ENCODE measurements at places on chromosomes 5 and 9.

GRCh38 chr5:41065691-41066335, 5.3 kb downstream of the MROH2B start:
- H3K36me3 ChIP-seq: no peaks in the 10 kb centered on the region
- peaks cover 18% of the 10 kb centered on the region for H3K4me1 ChIP-seq
- no peak overlapping the region for H3K4me3 ChIP-seq
- DNase-seq: no peak
- H3K27ac ChIP-seq: no peak overlapping the region

DNA sequence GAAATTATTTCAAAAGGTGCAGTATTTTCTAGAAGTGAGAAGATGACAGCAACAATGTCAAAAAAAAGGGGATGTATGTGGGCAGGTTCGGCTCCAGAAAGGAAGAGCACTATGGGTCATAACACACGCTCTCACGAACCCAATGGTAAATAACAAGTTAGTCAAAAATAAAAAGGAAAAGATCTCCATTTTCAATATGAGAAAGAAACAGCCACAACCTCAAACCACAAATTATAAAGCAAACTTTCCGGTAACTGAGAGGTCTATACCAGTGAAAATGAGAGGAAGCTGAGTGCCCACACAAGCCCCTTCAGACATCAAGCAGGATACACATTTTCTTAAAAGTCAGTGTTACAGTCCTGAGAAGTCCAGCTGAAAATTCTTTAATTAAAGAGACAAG, 398.5 kb upstream of the RPS23 start:
- H3K4me3 ChIP-seq: no peak overlapping the region
- DNase-seq: no peak

GRCh38 chr5:180353980-180354452, 880 bp upstream of the GFPT2 start:
- H3K4me1 ChIP-seq: peaks cover 38% of the 10 kb centered on the region

- H3K27me3 ChIP-seq: no peaks in the 10 kb centered on the region
- H3K36me3 ChIP-seq: no peaks in the 10 kb centered on the region
- H3K27ac ChIP-seq: no peak overlapping the region
- no peaks in the 10 kb centered on the region for H3K4me1 ChIP-seq
These were observed 47.7 kb downstream of the SH3RF2 start for GRCh38 chr5:145984072-145984471.

GRCh38 chr5:126864042-126864688, 87.2 kb downstream of the LMNB1 start:
- H3K4me3 ChIP-seq: no peak overlapping the region
- peaks cover 6% of the 10 kb centered on the region for H3K4me1 ChIP-seq
- no peak overlapping the region for H3K27ac ChIP-seq

DNA sequence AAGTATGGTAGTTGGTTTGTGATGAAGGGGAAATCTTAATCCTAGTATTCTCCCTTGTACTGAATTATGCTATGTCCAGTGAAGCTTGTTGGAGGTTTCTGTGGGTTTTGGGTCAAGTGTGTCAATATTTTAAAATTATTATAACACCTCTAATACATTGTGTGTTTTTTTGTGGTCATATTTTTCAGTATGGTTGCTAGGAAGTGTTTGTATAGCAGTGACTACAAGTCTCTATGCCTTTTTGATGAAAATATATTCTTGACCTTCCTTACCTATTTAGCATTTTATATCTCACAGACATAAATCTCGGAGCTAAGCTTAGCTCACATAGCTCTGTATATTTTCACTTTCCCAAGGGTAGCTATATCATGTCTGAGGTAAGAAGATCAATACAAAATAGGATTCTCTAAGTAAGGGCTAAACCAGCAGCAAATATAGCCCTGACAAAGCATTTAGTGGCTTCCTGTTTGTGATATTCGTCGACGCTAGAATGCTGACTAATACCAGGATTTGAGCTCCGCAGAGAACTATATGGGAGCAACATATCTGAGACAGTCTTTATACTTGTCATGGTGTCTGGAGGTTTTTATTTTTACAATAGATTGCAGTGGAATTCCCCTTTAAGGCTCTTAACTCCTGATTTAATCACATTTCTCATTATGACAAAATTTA, 82.3 kb downstream of the MACIR start:
- H3K27me3 ChIP-seq: no peaks in the 10 kb centered on the region
- no peaks in the 10 kb centered on the region for H3K36me3 ChIP-seq

- H3K4me3 ChIP-seq: no peak overlapping the region
- no peaks in the 10 kb centered on the region for H3K4me1 ChIP-seq
- DNase-seq: no peak
- H3K27me3 ChIP-seq: no peaks in the 10 kb centered on the region
These were observed 209.6 kb downstream of the MAST4 start for GRCh38 chr5:66805514-66806430.

GRCh38 chr9:120909904-120910303, 16.7 kb downstream of the TRAF1 start:
- H3K4me3 ChIP-seq: no peak overlapping the region
- peaks cover 11% of the 10 kb centered on the region for H3K4me1 ChIP-seq
- no peaks in the 10 kb centered on the region for H3K27me3 ChIP-seq
- no peak overlapping the region for H3K27ac ChIP-seq
- no peaks in the 10 kb centered on the region for H3K36me3 ChIP-seq
- DNase-seq: no peak

DNA sequence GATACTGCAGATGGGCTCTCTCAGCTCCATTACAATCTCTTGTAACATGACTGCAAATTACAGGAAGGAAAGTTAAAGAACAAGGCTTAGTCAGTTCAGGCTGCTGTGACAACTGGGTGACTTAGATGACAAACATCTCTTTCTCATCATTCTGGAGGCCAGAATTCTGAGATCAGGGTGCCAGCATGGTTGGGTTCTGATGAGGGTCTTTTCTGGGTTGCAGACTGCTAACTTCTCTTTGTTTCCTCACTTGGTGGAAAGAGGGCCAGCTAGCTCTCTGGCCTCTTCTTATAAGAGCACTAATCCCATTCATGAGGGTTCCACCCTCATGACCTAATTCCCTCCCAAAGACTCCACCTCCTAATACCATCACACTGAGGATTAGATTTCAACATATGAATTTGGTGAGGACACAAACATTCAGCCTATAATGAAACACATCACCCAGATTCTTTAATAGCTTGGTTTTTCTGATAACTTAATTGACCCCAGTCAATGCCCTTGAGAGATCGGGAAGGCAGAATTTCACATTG, 73.6 kb upstream of the MAMDC2 start:
- peaks cover 18% of the 10 kb centered on the region for H3K4me1 ChIP-seq
- H3K36me3 ChIP-seq: no peaks in the 10 kb centered on the region
- DNase-seq: no peak
- H3K4me3 ChIP-seq: no peak overlapping the region

DNA sequence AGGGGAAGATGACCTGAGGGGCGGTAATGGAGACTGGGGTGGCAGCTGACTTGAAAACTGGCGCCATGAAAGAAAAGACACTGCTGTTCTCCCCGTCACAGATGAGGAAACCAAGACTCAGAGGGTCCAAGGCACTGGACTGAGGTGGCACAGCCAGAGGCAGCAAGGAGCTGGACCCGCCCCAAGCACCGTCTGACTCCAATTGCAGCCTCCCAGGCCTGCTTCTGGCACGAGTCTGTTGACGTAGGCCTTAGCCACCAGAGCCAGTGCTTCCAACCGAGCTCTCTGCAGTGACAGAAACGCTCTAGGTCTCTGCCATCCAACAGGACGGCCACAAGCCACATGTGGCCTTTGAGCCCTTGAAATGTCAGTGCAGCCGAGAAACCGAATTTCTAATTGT, 193.2 kb downstream of the OLFM1 start:
- H3K27ac ChIP-seq: no peak overlapping the region
- no peak for DNase-seq
- no peaks in the 10 kb centered on the region for H3K4me1 ChIP-seq
- no peak overlapping the region for H3K4me3 ChIP-seq
- no peaks in the 10 kb centered on the region for H3K36me3 ChIP-seq

DNA sequence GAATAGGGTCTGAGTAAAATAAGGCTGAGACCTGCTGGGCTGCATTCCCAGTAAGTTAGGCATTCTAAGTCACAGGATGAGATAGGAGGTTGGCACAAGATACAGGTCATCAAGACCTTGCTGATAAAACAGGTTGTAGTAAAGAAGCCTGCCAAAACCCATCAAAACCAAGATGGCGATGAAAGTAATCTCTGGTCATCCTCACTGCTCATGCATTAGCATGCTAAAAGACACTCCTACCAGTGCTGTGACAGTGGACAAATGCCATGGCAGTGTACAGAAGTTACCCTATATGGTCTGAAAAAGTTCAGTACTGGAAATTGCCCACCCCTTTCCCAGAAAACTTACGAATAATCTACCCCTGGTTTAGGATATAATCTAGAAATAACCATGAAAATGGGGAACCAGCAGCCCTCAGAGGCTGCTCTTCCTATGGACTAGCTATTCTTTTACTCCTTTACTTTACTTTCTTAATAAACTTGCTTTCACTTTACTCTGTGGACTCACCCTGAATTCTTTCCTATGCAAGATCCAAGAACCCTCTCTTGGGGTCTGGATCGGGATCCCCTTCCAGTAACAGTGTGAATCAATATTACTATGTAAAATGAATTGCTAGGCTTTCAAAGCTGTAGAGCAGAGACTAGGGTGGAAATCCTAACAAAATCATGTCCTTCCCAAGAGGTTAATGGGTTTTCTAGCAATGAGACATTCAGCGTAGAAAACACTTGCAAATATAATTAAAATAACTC, 257.8 kb downstream of the KIAA0825 start:
- peaks cover 31% of the 10 kb centered on the region for H3K4me1 ChIP-seq
- H3K4me3 ChIP-seq: peak overlapping the region; percentile 53
- H3K36me3 ChIP-seq: no peaks in the 10 kb centered on the region
- no peaks in the 10 kb centered on the region for H3K27me3 ChIP-seq
- peak overlapping the region; percentile 87 for H3K27ac ChIP-seq
- no peak for DNase-seq

DNA sequence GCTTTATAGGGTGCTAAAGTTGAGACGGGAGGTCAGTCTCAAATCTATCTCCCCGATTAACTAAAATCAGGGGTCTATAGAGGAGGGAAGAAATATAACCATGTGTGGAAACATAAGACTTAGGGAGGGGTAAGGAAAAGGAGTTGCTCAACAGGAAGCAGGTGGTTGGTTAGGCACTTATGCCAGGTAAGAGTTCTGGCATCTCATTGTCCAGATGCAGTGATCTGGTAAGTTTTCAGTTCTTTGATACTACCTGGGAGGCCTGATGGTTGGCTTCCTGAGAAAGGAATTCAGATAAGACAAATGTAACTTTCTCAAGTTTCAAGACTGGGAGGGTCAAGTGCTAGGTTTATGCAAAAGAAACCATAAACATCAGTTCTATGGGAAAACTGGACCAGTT, 47.7 kb downstream of the CERT1 start:
- H3K4me1 ChIP-seq: peaks cover 39% of the 10 kb centered on the region
- no peak for DNase-seq
- no peak overlapping the region for H3K4me3 ChIP-seq

- H3K36me3 ChIP-seq: no peaks in the 10 kb centered on the region
- DNase-seq: no peak
- H3K27ac ChIP-seq: no peak overlapping the region
- no peak overlapping the region for H3K4me3 ChIP-seq
- H3K27me3 ChIP-seq: 0 out of 2 replicates have a peak, but pooled peaks cover 8% of the 10 kb centered on the region
These were observed 41.3 kb downstream of the ROR2 start for GRCh38 chr9:91908746-91909145.

DNA sequence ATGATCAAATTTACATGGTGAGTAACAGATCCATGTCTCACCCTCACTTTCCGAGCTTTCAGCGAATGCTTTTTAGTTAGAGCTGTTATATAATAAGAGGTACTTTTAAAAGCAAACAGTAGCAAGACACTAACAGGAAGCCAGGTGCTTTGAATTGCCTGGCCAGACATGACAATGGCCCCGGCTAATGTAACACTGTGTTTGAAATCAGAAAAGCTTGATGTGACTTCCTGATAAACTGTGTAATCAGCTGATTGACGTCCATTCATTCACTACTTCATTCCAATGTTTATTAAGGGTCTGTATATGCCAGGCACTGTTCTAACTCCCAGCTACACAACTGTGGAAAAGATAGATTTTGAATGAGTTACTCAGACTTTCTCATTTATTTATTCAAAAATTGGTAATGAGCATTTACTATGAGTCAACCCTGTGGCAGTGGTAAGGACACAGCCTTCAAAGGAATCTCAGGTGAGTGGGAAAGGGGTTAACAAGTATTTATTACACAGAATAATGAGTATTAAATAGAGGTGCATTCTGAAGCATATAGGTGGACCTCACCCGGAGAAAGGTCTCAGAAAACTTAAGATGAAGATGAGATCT, 26.6 kb downstream of the DPYSL3 start:
- H3K36me3 ChIP-seq: no peaks in the 10 kb centered on the region
- H3K27me3 ChIP-seq: no peaks in the 10 kb centered on the region
- 0 out of 2 replicates have a peak overlapping the region, but pooled peaks have one; percentile 1 for H3K4me3 ChIP-seq
- DNase-seq: no peak
- peaks cover 73% of the 10 kb centered on the region for H3K4me1 ChIP-seq

GRCh38 chr5:69148981-69149675, 17.8 kb upstream of the CCNB1 start:
- no peak overlapping the region for H3K4me3 ChIP-seq
- no peak overlapping the region for H3K27ac ChIP-seq
- H3K27me3 ChIP-seq: no peaks in the 10 kb centered on the region
- no peak for DNase-seq
- no peaks in the 10 kb centered on the region for H3K4me1 ChIP-seq

DNA sequence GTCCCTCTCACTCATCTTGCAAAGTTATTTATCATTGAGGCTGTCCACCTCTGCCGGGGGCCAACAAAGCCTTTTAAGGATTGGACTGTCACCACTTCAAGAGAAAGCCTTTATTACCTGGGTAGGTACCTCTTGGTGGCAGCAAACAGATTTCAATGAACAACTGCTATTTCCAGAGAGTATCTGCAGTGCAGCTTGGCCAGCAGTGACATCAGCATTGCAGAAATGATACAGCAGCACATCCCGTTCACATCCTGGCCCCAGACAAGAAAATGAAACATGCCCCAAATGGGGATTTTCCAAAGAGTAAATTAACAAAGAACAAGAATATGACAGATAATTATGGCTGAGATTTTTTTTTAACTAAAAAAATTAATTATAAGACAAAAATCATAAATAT, 2.3 kb upstream of the SPATA6L start:
- peaks cover 34% of the 10 kb centered on the region for H3K4me1 ChIP-seq
- no peak overlapping the region for H3K27ac ChIP-seq
- 0 out of 2 replicates have a peak, but pooled peaks cover 2% of the 10 kb centered on the region for H3K27me3 ChIP-seq
- no peak overlapping the region for H3K4me3 ChIP-seq
- DNase-seq: no peak
- H3K36me3 ChIP-seq: no peaks in the 10 kb centered on the region

DNA sequence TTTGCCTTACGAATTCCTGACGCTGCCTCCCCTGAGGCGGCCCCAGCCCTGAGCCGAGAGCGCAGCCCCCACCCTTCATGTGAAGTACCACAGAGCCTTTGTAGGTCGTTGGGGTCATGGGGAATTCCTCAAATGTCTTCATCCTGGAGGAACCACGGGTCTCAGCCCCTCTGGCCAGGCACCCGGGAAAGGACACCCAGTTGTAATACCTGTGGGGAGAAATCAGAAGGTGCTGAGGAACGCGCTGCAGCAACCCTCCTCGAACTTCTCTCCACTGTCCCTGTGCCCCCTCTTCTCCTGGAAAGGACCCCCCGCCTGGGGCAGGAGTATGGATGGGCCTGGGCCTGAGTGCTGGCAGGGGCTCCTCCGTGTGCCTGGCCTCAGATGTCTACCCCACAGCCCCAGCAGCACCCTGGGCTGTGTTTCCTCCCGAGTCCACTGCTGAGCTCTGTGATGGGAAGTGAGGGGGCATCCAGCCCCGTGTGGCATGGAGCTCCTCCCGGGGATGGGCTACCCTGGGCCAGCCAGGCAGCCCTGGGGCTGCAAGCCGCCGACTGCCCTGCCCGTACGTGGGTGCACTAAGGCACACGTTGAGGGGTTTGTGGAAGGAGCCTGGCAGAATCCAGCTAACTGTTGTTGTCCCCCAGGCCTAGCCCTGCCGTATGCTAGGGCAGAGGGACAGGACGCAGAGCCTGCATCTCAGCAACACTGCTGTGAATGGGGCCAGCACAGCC, 18.7 kb upstream of the SCGB3A1 start:
- no peaks in the 10 kb centered on the region for H3K4me1 ChIP-seq
- H3K36me3 ChIP-seq: no peaks in the 10 kb centered on the region
- H3K4me3 ChIP-seq: no peak overlapping the region
- no peaks in the 10 kb centered on the region for H3K27me3 ChIP-seq
